ENCODE measurements at places on chromosomes 2 and 18.

DNA sequence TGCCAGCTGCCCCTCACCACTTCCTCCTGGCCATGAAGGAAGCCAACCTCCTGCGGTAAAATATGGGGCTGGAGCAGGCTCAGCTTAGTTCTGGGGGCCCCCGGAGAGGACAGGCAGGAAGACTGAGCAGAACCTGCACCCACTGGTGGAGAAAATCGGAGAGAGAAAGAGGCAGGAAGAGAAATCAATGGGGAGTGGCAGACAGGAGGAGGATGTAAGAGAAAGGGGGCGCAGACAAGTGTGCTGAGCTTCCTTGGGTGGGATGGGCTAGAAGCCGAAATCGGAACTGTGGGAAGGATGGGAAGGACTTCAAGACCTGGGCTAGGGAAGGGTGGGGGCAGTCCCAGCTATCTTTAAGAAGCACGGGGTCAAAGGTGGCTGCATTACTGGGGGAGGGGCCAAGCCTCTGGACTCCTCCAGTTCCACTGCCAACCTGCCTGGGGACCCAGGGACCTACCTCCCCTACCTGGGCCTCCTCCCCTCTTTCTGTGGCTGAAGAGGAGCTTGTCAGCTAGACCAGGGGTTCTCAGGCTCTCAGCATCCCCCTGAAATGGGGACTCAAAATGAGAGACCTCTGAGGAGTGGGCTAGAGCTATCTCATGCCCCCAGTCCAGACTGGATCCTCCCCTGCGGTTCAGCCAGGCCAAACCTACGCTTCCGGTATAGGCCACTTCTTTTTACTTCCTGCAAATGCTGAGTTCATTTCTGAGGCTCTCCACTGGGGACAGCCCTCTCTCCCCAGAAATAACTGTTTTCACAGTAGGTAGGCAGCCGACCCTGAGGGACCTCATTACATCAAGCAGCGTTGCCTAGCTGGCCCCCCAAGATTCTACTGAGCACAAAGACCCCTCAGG is 33.6 kb upstream of the B3GNT7 start:
- DNase-seq = no peak

GRCh38 chr18:77068321-77069312 is 64.0 kb downstream of the MBP start:
- DNase-seq = peak; percentile 79

DNA sequence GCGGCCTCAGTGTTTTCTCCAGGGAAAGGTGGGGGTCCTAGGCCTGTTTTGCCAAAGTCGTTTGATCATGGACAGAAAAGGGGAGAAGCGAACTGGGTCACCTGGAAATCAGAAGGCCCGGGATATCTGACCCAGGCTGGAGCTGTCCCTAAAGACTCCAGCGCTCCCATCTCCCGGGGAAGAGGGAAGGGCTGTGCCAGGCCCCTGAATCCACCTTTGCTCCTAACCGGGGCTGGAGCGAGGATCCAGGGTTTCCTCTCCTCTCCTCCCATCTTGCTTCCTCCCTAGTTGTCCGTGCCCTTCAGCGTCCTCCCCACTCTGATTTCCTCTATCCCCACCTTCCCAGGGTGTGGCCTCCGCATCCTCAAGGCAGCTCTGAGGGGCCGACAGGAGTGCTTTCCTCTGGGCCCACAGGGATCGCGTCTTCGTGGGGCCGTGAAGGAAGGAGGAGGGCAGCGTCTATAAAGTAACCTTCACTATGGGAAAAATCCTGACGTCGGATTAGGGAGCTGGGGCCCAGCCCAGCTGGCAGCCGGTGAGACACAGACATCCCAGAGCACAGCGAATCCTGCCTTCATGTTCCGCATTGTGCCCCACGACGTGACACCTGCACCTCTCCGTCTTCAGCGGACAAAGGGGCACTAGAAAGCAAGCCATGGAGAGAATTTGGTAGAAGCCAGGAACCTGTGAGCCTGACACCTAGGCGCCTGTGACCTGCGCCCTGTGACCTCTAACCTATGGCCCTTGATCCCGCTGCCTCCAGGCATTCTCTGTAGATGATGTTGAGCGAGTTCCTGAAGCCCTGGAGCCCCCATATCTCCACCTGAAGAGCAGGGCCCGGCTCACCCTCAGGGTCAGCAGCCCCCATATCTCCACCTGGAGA is 212.7 kb upstream of the SALL3 start:
- no peak for DNase-seq

DNA sequence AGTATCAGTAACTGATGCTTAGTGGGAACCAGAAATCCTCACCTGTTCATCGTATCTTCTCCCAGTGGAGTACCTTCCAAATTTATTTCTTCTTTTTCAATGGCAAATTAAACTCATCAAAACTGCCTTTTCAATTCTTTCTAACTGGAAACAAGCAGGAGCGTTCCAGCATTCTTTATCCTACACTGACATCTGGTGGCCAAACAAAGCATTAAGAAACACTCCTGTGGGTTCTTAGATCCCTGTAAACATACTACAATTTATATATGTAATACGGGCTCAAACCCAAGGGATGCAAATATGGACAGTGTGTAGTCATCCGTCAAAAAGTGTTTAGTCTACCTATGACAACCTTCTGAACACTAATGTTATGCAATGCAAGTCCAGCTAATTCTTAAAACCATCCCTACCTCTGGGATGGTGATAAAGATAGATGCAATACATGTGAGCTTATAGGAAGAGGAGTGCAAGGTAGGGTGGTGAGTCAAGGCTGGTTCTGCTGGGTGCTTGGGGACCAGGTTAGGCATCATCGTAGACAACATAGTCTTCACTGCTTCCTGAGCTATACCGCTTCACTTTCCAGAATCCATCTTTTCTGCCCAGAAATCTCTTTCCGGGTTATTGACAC is 375.0 kb downstream of the CTNNA2 start:
- peak; percentile 75 for DNase-seq

DNA sequence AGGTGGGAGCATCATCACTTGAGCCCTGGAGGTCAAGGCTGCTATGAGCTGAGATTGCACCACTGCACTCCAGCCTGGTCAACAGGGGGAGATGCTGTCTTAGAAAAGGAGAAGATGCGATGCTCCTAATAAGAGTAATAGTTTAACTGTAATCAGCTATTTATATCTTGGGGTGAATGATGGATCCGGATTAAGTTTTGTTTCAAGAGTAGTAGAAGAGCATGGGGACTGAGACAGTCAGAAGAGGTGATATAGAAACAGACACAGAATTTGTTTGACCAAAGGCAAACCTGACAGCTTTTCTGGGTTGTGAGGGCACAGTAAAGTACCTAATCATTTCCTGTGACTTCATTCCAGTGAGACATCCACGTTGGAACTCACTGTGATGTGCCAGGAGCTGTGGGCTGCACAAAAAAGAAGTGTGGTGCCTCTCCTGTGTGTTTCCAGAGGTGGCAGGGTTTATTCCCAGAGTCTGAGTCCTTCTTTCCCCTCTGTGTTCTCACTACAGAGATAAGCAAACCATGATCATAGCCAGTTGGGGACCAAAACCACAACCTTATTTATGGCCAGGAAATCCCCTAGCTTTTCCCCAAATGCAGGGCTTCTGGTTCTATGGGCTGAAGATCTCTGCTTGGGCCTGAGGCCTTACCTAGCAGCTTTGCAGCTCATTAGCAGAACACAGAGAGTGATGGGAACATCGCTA is 113.7 kb downstream of the XRCC5 start:
- DNase-seq = peak; percentile 46

DNA sequence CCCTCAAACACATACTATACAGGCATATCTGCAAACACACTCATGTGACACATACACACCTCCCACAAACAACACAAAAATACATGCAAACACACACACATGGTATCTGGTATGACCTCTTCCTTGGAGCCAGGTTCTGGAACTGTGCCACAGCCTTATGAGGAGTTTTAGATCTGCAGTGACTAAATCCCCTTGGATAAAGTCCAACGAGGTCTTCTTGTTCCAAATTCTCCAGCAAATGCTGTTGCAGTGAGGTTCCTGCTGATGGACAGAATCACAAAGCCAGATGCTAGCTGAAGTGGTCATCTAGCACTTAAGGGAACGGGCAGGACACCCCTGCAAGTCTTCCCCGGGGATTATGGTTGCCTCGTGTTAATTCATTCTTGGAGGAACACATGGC is 54.5 kb upstream of the DAPL1 start:
- DNase-seq = peak; percentile 44

- DNase-seq = peak; percentile 17
These were observed 45.0 kb downstream of the SLC38A11 start for GRCh38 chr2:164910101-164910899.

- no peak for DNase-seq
These were observed 577.4 kb upstream of the GCFC2 start for GRCh38 chr2:76288146-76288545.

- DNase-seq = no peak
These were observed 42.2 kb downstream of the SLC8A1 start for GRCh38 chr2:40409734-40410133.

DNA sequence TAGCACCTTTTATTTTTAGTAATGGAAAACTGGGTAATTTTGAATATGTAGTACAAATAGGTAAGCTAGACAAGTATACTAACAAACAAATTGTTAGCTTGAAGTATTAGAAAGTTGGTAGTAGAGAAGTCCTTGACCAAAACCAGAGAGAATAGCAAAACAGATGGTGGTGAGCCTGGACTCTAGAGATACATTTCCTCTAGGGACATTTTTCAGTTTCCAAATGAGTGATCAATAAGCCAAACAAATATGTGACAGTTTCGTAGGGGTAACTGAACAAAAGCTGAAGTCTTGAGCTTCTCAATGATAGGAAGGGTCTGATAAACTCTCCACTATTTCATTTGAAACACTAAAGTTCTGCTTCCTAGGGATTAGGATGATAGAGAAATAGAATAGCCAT is 692.0 kb upstream of the FAM98A start:
- no peak for DNase-seq

GRCh38 chr2:39665811-39666490 is at the start of gene TMEM178A:
Gene TMEM178A (plus strand): TSS chr2:39665917. CDS start chr2:39665975, 58 bp downstream.
- peak; percentile 67 for DNase-seq

DNA sequence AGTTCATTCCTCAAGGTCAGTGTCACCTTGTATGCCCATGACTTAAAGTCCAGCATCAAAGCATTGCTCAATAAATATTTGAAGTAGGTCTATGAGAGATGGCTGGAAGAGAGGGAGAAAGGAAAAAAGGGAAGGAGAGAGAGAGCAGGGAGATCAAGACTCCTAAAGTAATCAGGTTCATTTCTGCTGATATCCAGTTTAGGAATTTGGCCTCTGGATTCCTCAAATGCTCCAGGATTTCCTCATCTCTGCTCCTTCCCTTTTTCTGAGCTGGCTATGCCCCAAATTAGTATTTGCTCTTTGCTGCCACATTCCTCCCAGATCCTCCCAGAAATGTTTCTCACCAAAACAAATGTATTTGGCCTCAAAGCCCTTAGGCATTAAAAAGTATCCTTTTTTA is 739.4 kb upstream of the CHAC2 start:
- peak; percentile 67 for DNase-seq

- DNase-seq = no peak
These were observed 3.1 kb upstream of the HES6 start for GRCh38 chr2:238242731-238243495.

GRCh38 chr18:59669872-59670657 is 27.2 kb downstream of the CCBE1 start:
- DNase-seq = no peak

- DNase-seq = no peak
These were observed 160.7 kb downstream of the RTP5 start for GRCh38 chr2:242030226-242030575.

- no peak for DNase-seq
These were observed 66.6 kb downstream of the MYL12B start for GRCh38 chr18:3328532-3328931.

- no peak for DNase-seq
These were observed 138.2 kb downstream of the MBD2 start for GRCh38 chr18:54086046-54086802.

DNA sequence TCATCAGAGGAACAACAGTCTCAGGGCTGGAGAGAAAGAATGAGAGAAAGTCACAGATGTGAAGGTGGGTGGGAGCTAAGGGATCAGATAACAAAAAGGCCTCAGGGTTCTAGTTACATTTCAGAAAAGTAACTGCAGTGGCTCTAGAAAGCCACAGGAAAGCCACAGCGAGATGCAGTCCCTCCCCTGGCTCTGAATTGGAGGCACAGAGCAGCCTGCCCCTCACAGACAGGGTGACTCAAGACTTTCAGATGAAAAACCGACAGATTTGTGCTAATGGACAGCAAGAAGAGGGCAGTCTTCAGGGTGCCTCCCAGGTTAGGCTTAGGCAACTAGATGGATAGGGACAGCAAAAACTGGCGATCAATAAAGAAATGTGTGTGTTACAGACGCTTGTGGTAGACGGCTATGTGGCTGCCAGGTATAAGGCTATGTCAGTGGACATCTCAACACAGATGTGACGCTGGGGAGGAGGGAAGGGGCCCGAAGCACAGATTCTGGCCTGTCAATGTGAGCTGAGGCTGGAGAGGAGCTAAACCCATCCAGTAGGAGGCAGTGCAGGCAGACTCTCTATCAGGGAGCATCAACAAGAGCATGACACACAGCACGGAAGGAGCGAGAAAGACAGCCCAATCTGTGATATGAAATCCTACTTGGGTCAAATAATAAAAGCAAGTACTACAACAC is 26.2 kb downstream of the UNC50 start:
- peak; percentile 9 for DNase-seq

GRCh38 chr2:1306014-1306686 is 107.1 kb upstream of the TPO start:
- no peak for DNase-seq

DNA sequence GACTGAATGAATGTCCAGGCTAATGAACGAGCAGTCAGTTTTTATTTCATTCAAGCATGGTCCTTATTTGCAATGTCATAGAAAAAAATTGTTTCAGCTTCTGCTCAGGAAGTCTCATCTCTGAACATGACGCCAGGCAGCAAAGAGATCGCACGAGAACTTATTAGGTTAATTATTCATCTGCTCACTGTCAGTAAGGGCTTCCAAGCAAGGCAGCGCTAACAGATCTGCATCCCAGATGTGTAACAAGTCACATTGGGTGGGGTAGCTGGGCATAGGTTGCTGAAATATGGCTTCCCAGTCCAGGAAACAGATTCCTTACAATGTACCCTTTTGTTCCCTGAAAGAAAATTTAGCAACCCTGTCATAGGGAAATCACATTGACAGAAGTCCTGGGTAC is 63.5 kb downstream of the ANKRD44 start:
- no peak for DNase-seq

GRCh38 chr18:36610258-36610657 is 218.5 kb downstream of the TPGS2 start:
- DNase-seq = no peak

- DNase-seq = no peak
These were observed 6.7 kb downstream of the SCYGR3 start for GRCh38 chr2:227607941-227608340.

GRCh38 chr2:234491281-234491680 is 5.6 kb downstream of the ARL4C start:
- DNase-seq = no peak
